ENCODE measurements at places on chromosomes 2 and 18. TPM values are rescaled to one million over a fixed set of nuclear protein-coding genes. Genes with fewer than 3 reads are reported as not detected.

RUFY4 gene
- not detected for total RNA-seq

SCN2A gene
- 0.21 TPM for total RNA-seq

ZSCAN30 gene
- 6.3 TPM for total RNA-seq

PLGLB1 gene
- total RNA-seq = 2.3 TPM

EPAS1 gene
- total RNA-seq = 94.7 TPM

MAP2 gene
- total RNA-seq = 5.3 TPM

KIAA2012 gene
- not detected for total RNA-seq

ICOS gene
- total RNA-seq = not detected

ATOH8 gene
- not detected for total RNA-seq

ASXL3 gene
- 0.72 TPM for total RNA-seq
